ENCODE measurements at places on chromosomes 4 and X.

- no peak for DNase-seq
- H3K4me1 ChIP-seq: no peaks in the 10 kb centered on the region
- H3K27me3 ChIP-seq: no peaks in the 10 kb centered on the region
- H3K36me3 ChIP-seq: no peaks in the 10 kb centered on the region
- H3K27ac ChIP-seq: no peak overlapping the region
These were observed 38.8 kb downstream of the BTC start for GRCh38 chr4:74755486-74755885.

- no peak overlapping the region for H3K27ac ChIP-seq
- peaks cover 8% of the 10 kb centered on the region for H3K4me1 ChIP-seq
- no peaks in the 10 kb centered on the region for H3K27me3 ChIP-seq
- DNase-seq: no peak
- H3K36me3 ChIP-seq: no peaks in the 10 kb centered on the region
These were observed 214.5 kb upstream of the SFRP2 start for GRCh38 chr4:154003378-154003777.

- no peaks in the 10 kb centered on the region for H3K4me1 ChIP-seq
- no peaks in the 10 kb centered on the region for H3K27me3 ChIP-seq
- DNase-seq: no peak
- no peak overlapping the region for H3K27ac ChIP-seq
- H3K4me3 ChIP-seq: no peak overlapping the region
These were observed 8.9 kb upstream of the RENBP start for GRCh38 chrX:153953342-153953830.

GRCh38 chr4:163166041-163166579, 580 bp downstream of the NAF1 start:
- peaks cover 25% of the 10 kb centered on the region for H3K36me3 ChIP-seq
- H3K4me3 ChIP-seq: peak overlapping the region; percentile 95
- DNase-seq: peak; percentile 58

- no peak overlapping the region for H3K27ac ChIP-seq
- H3K36me3 ChIP-seq: no peaks in the 10 kb centered on the region
- no peak for DNase-seq
- H3K4me3 ChIP-seq: no peak overlapping the region
- no peaks in the 10 kb centered on the region for H3K27me3 ChIP-seq
These were observed 6.5 kb upstream of the SMARCA1 start for GRCh38 chrX:129529685-129530281.

DNA sequence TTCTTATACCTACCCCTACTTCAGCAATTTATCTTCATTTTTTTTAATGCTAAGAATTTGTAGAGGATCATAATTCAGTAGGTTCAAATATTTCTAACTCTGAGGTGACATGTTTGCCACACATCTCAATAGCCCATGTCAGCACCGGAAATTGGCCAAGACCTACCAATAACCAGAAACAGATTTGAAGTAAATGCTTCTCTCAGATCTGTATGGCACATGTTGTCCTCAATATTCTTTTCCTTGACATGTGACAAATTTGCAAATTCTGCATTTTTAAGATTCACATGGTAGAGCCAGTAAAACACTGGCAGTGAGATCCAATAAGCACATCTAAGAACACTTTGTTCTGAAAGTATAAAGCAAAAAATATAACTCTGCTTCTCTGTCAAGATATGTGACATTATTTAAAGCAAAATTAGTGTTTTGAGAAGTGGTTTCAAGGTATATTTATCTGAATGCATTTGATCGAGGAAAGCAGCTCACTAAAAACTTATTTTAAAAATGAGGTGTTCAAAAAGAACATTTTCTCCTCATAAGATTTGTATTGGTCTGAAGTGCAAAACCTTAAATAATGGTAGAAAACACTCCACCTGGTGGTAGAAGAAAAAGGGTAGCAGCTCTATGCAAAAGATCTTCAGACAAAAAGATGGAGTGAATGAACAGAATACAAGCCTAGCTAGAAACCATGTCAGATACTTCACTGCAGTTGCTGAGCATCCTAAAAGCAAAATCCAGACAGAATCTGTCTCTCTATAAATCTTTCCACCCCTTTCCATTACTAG, 513.8 kb upstream of the FAM241A start:
- H3K4me3 ChIP-seq: no peak overlapping the region
- H3K27ac ChIP-seq: no peak overlapping the region
- H3K36me3 ChIP-seq: no peaks in the 10 kb centered on the region
- no peaks in the 10 kb centered on the region for H3K4me1 ChIP-seq
- H3K27me3 ChIP-seq: no peaks in the 10 kb centered on the region
- DNase-seq: no peak

- H3K36me3 ChIP-seq: no peaks in the 10 kb centered on the region
- H3K27ac ChIP-seq: no peak overlapping the region
- no peak overlapping the region for H3K4me3 ChIP-seq
- no peak for DNase-seq
- no peaks in the 10 kb centered on the region for H3K27me3 ChIP-seq
These were observed 33.3 kb upstream of the FAM47C start for GRCh38 chrX:36974911-36975310.

DNA sequence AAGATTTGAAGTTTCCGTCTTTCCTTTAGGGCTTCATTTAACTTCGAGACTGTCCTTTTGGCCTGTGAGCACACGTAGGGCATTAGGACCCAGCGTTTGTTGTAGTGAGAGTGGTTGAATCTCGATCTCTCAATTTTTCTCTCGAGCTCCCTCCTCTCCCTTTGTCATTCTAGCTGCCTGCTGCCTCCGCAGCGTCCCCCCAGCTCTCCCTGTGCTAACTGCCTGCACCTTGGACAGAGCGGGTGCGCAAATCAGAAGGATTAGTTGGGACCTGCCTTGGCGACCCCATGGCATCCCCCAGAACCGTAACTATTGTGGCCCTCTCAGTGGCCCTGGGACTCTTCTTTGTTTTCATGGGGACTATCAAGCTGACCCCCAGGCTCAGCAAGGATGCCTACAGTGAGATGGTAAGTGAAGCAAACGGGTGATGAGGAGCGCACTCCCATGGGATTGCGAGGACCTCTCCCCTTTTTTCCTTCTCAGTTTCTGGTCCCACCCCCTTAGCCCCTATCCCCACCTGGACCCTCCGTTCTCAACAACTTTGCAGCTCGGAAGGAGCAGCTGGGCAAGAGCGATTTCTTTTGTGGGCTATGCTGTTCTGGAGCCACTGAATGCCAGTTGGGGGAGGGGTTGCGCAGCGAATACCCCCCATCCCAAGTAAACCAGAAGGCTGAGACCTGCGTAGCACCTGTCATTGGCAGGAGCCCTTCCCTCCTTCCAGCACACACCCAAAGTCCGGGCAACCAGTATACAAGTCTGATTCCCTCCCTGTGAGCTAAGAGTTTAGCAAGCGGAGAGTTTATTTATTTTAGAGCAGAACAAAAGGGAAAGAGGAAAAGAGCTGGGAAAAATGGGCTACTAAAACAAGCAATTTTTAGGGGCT, at the start of gene TMEM35A:
TMEM35A (plus strand) TSS at position 164 of the 883 bp plus-strand sequence; CDS start at position 288, 124 bp downstream.
- DNase-seq: no peak
- H3K27ac ChIP-seq: no peak within 1 kb of the TSS
- H3K4me3 ChIP-seq: no peak within 1 kb of the TSS
- no peaks in the 10 kb centered on the region for H3K4me1 ChIP-seq
- H3K27me3 ChIP-seq: no peaks in the 10 kb centered on the region
- H3K36me3 ChIP-seq: no peaks in the 10 kb centered on the region

DNA sequence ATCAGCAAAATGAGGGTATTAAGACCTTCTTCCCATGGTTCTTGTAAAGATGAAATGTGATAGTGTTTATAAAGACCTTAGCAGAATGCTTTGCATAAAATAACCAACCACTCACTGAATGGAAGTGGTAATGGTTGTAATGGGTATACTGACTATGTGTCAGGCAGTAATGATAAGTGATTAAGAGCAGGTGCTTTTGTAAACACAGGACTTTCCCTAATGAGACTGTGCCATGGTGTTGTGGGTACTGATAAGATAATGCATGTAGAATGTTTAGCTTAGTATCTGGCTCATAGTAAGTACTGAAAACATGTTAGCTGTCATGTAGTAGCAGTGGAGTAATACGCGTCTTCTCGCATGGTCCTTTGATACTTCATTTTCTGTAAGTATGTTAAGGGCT, 6.9 kb downstream of the LSM6 start:
- H3K36me3 ChIP-seq: peaks cover 63% of the 10 kb centered on the region
- no peaks in the 10 kb centered on the region for H3K27me3 ChIP-seq
- no peak for DNase-seq
- H3K4me1 ChIP-seq: no peaks in the 10 kb centered on the region

Data from RWPE2 (cell line).